Cortex of kidney (tissue), 1 donor: ENCODE measurements at places on chromosomes 2 and 18.

DNA sequence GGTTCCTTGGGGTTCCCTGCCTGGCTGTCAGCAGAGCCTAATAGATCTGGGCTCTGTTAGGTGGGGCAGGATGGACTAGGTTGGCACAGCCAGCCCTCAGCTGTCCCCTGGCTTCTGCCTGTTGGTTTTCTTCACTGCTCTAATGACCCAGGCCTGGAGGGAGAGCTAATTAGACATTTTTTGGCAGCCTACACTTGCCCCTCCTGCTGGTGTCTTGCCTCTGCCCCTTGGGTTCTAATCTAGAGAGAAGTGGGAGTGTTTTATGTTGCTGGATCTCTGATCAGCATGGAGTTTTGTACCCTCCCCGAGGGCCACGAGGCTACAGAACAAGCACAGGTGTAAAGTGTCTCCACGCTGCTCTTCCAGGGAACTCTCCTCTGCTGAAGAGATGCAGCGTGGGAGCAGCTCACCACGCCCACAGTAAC is 199.4 kb upstream of the RASGRP3 start:
- no peak for DNase-seq

DNA sequence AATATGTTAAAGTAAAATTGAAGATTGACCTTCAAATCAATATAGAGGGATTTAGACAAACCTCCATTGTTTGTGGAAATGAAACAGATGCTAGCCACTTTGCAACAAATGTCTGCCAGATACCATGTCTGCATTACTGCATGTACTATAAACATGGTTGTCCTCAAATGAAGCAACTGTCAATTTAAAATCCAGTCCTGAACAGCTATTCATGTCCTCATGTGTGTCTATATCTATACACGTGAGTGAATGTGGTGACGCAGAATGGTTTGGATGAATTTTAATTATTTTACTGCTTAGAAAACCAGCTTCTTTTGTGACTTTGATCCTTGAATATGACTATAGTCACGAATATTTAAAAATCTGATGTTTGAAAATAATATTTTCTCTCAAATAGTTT is 71.5 kb downstream of the NYAP2 start:
- DNase-seq: no peak

DNA sequence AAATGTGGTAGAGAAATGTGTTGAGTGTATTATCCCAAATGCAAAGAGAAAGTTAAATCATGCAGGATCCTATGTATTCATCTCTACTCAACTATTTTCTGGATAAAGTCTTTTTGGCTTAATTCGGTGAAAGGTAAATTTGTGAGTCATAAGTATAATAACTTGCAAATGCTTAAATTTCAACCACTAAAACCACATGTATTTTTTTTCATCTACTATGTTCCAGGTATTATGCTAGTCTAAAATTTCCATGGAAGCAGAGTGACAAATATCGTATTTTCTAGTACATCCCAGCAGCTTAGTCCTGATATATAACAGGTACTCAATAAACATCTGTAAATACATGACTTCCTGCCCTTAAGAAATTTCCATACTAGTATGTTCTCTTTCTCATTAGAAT is 6.2 kb downstream of the ALS2 start:
- DNase-seq: no peak

- DNase-seq: no peak
Observed at GRCh38 chr2:44769349-44770011, 172.0 kb upstream of the SIX3 start.

DNA sequence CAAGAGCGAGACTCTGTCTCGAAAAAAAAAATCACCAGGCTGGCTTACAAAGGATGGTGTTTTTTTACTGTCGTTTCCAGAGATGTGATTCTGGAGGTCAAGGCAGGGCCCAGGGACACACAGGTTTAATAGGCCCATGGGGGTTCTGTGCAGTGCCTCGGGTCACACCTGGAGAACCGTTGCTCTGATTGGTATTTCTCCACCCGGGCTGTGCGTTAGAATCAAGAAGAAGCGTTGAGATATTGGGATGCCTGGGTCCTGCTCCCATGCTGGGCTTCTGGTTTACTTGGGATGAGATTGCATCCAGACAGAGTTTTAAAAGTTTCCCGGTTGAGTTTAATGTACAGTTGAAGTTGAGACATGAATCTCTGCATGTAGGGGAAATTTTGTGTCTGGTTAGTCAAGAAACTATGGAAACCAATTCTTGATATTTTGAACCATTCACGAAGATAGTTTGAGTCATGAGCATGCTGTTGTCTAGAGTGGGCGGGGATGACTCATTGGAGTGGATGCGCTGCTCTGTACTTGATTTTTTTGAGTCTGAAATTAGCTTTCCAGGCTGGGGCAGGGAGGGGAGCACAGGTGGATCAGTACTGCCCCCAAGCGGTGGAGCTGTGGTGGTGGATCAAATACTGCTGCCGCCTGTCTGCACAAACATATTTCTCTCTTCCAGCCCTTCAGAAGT is 50.1 kb downstream of the GREB1 start:
- DNase-seq: no peak

DNA sequence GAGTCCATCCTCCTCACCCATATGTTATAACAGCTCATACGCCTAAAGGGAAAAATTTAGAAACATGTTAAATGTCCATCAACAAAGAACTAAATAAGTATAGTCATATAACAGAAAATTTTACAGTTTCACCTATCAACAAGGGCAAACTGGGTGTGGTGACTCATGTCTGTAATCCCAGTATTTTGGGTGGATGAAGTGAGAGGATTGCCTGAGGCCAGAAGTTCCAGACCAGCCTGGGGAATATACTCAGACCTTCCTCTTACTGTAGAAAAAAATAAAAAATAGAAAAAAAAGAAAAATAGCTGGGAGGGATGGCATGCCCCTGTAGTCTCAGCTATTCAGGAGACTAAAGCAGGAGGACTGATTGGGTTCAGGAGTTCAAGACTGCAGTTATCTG is 48.3 kb upstream of the GULP1 start:
- DNase-seq: no peak

DNA sequence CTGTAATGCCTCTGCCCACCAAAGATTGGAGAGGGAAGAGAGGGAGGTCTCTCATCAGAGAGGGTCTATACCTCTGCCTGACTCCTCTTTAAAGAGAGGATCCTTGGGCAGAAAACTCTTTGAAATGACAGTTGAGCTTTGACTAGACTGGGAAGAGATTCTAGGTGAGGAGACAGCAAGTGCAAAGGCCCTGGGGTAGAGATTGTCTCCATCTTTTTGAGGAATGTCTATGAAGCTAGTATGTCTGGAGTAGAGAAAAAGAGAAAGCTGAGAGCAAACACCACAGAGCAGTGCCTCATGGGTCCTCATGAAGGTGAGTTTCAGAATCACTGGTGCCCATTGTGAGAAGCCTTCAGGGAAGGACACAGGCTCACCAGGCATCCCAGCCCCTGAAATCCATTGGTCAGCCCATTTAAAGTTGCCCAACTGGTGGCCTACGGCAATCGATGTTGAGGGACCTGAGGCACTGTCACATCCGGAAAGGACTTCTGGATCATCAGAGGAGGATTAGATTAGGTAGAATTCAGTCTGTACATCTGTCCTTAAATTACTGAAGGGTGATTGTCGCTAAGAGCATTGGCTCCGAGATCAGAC is 31.5 kb downstream of the LBH start:
- no peak for DNase-seq

- peak; percentile 14 for DNase-seq
Observed at GRCh38 chr2:43676322-43677050, at the start of gene C1GALT1C1L. C1GALT1C1L (minus strand) TSS chr2:43676429; CDS start chr2:43676322, 107 bp downstream.

GRCh38 chr18:71846716-71847115 is 697.4 kb downstream of the CBLN2 start:
- no peak for DNase-seq

GRCh38 chr2:215755641-215756345 is 257.6 kb downstream of the MREG start:
- DNase-seq: no peak

DNA sequence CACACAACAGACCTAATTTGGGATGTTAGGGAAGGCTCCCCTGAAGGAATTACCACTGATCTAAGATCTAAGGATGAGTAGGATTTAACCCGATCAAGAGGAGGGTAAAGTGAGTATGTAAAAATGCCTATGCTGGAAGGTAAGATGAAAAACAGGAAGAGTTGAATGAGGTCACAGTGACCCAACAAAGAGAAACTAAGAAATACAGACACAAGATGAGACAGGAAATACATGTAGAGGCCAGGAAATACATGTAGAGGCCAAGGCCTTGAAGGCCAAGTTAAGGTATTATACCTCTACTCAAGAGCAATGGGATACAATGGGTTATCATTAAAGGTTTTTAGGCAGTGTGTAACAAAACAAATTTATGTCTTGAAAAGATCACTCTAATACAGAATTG is 131.6 kb upstream of the TANK start:
- no peak for DNase-seq

DNA sequence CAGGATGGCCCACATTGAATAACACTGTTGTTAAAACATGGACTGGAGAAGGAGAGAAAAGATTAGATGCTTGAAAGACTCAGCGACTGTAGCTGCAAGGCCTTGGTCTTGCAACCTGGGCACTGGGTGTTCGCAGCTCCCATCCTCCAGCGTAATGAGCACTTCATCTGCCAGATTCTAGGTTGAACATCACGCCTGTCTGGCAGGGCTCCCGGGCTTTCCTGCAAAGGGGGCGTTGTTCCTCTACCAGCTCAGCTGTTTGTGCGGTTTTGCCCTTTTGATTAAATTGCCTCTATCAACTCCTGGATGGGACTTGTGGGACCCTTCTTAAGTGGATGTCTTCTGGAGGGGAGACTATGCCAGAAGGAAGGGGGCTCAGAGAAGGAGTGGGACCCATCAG is 215.4 kb downstream of the KLHL29 start:
- no peak for DNase-seq
